ENCODE measurements at places on chromosomes 12 and 14.

- DNase-seq: no peak
These were observed 114.5 kb downstream of the RAD51B start for GRCh38 chr14:67934087-67934486.

DNA sequence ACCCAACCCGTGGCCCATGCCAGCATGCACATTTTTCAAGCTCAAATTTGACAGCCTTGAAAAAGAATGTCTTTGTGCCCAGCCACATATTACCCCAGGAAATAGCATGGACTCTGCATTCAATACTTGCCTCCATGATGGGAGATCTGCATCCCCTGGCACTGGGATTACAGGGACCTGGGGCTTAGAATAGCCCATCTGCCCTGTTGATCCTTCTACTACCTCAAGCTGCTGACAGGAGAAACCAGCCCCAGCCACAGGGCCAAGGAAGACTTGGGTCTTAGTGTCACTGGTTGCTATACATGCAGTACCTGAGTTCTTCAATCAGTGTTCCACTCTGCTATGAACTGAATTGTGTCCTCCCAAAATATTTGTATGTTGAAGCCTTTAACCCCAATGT lies 85.3 kb downstream of the LRRC74A start:
- DNase-seq: no peak

DNA sequence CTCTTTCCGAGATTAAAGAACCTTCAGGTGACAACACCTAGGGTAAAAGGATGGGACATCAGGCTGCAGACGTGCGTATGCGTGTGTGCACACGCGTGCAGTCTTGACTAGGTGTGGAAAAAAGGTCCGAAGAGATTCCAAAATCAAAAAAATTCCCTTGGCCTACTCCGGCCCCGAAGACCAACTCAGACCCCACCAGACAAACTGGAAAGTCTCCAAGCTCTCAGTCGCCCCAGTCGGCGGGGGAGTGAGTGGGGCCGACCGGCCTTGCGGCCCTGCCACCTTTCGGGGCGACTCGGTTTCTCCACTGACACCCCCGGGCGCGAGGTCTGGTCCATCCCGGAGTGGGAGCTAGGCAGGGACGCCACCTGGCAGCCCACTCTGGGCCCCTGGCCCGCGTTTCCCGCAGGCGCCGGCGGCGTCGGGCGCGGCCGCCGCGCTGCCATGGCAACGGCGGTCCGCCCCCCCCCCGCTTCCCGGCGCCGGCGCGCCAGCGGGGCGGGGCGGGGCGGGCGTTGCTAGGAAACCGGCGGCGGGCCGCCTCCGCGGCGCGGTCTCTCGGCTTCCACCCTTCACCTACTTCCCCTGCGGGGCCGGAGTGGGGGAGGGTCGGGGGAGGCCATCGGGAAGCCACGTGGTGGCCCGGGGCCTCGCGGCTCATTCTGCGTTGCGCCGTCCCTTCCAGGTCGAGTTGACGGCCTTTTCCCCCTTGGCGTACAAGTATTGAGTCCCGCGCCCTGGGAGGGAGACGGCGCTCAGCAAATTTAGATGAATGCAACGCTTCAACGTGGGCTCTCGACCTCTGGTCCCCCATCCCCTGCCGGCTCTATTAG lies 253.1 kb downstream of the EFCAB11 start:
- peak; percentile 90 for DNase-seq

- no peak for DNase-seq
These were observed 38.9 kb downstream of the NELL2 start for GRCh38 chr12:44837114-44837755.

DNA sequence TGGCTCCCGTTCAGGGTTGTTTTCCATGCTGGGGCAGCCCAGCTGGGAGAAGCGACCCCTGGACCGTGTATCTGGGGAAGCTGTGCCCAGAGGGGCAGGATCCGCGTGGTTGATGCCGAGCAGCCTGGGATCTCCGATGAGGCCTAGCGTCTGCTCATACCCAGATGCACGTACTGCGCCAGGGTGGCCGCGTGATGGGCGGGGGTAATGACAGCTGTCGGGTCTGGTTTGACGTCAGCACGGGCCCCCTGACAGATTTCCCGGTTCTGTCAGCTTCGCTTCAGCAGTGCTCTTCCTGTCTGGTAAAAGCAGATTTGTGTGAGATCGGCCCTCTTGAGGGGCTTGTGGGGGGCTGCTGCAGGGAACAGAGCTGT lies 147.3 kb downstream of the TSPAN9 start:
- no peak for DNase-seq

DNA sequence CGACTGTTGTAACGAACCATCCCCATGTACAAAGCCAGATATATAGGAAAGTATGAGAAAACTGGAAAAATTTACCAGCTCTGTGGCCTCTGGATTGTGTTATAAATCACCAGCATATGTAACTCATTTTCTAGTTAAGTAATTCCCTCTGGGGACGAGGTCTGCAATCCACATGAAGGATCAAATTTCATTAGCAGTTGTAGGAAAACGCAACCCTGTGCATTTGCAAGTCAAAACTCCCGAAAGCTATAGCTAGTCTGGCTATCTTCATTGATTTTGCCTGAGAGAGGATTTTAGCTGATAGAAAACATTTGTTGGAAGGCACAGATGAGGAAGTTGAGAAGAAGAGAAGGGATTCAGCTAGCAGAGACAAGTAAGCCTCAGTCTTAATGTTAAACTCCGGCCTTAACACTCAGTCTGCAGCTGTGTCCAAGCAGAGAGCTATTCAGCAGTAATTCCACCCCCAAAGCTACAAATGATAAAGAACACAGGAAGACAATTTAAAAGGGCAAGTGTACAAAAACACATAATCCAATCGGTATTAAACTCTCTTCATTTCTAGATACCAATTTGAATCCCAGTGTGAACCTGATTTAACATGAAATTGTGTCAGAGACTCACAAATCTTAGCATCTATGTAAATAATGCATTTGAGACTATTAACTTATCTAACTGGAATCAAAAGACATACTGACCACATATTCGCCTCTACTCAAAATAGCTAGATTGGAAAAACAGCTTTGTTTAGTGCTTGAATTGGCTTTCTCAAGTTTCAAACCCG lies 54.2 kb upstream of the CERS5 start:
- no peak for DNase-seq
